ELR (cell line): ENCODE measurements at places on chromosomes 7 and 10.

GRCh38 chr7:134037991-134038390, 89.1 kb upstream of the LRGUK start:
- no peak for DNase-seq

DNA sequence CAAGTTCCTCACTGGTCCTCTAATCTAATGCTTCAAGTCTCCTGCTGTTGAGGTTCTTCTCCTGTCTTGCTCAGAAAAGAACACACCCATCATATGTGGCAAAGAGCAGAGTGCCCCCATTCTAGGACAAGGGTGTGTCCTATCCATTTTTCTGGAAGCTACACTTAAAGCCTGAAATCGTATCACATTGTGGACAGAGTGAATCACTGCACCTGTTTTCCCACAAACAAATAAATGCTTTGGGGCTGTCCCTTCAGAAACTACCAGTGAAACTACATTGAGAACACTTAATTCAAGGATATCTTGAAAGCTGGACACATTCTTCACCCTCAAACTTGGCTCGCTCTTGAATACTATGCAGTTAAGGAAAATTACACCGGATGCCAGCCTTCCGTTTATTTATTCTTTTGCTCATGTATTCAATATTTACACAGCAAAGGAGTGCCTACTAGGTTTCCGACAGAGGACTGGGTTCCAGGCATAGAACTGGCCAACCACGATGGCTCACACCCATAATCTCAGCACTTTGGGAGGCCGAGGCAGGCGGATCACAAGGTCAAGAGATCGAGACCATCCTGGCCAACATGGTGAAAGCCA, 473.0 kb downstream of the GALNT17 start:
- DNase-seq: no peak

- DNase-seq: no peak
These were observed 501.1 kb upstream of the NRP1 start for GRCh38 chr10:33835556-33835955.

DNA sequence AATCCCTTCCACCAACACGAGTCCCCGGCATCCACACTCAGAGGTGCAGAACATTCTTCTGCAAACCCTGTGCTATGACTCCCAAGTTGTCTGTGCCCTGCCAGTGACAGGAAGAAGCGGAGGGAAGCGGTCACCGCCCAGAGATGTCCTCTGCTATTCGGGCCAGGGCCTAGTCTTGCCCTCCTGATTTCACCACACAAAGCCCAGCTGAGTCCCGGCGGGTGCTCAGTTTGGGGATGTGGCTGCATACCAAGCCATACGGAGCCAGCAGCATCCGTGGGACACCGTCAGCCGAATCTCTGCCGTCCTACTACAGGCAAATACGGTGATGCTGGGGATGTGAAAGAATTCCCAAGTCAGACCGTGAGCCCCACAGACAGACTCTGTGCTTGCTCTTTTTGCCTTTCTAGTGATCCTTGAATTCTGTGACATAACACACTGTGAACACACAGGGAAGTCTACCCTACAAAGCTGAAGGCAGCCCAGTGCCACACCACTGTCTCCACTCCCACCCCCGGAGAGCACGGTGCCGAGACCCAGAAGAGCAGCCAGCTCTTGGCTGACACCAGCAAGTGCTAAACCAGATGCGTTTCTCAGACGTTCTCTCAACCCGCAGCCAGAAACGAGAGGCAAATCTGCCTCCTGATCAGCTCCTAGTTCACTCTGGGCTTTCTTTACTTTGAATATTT, 2.0 kb downstream of the STK32C start:
- no peak for DNase-seq
